ENCODE measurements at places on chromosomes 2 and 18.

DNA sequence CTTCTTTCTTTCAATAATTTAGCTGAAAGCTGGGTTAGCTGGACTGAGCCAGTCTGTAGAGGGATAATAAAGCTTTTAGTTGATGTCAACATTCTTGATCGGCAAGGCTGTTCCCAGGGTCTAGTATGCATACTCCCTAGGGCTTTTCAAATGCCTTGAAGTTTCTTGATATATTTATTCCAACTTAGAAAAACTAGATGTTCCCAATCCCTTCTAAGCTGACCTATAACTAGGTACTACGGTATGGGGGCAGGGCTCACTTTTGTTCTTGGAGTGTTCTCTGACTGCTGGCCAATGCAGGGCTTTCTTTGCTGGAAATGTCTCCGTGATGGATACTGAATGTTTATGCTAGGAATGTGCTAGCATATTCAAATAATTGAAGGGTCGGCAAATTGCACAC, 258.6 kb upstream of the TANK start:
- DNase-seq = no peak

- DNase-seq = peak; percentile 80
These were observed 51.8 kb downstream of the HS1BP3 start for GRCh38 chr2:20599001-20599600.

GRCh38 chr18:74496508-74497323, 553 bp downstream of the CNDP2 start:
- peak; percentile 71 for DNase-seq

GRCh38 chr2:9315280-9315847, 108.0 kb downstream of the ITGB1BP1 start:
- DNase-seq = no peak

DNA sequence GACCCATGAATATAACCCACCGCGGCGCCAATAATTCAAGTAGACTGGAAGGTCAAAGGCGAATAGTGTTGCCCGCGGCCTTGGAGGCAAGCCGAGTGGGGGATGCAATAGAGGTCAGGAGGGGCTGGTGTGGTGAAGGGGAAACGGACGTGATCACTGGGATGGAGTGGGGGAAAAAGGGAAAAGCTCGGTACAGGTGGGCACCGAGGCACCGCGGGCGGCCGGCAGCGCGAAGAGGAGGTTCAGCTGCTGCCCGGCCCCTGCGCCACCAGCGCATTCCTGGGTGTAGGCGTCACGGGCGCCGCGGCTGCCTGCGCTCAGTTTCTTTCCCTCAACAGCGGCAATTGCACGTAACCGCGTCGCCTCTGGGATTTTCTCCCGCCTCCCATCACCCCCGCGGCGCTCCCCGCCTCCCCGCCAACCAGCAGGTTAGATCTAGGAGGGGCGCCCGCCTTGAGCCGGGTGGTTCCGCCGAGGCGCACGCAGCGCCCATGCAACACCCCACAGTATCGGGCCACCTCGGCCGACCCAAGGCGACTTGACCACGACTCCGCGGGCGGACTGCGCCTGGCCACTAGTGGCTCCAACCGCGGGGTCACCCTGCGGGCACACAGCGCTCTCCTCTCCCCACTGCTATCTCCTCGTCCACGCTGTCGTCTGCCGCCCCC, 1.5 kb downstream of the RND3 start:
- DNase-seq = peak; percentile 25

DNA sequence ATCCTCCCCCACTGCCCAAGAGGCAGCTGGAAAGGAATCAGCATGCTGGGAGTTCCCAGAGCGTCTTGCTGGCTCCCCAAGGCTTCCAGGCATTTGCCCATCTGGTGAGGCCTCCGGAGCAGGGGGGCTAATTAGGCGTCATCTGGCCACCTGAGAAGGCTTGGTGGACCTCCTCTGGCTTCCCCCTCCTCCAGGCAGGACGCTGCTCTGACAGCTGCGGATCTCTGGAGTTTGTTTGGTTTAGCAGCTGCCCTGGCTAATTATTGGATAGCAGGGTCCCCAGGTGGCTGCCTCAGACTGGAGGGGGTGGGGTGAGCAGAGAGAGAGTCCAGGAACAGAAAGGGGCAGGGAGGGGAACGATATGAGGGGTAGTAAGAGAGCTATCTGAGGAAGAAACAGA, 425.2 kb upstream of the MEX3C start:
- DNase-seq = no peak

DNA sequence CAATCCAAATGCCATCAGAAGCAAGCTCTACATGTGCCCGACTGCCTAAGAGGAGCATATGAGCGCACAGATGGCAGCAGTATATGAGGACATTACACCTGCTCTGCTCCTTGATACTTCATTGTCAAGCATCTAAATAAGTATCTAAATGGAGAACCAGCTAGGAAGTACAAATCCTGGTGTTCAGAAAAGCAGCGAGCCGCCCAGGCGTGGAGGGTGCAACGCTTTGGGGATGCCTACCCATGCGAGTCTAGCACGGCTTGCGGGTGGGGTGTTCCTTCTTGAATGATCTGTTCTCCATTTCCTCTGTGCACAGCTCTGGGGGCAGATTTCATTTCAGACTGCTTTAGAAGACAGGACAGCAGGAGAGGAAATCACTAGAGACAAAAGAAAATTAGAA, 63.0 kb upstream of the BCL2L11 start:
- DNase-seq = no peak

GRCh38 chr2:4135765-4136164, 432.4 kb downstream of the DCDC2C start:
- DNase-seq = no peak

DNA sequence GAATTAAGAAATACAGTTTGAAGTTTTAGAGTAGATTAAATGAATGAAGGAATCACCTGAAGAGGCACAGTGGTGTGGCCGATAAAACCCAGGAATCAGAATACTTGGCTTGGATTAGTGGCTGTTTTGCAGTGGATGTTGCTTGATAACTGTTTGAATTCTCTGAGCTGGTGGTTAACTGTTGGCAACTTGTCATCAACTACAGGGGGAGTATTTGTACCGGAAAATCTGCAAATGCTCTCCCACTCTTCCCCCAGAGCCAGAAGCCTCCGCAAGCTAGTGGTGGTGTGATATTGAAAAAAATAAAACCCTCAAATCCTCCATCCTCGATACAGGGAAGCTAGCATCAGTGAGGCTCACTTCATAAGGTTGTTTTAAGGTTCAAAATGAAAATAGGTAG, 326.7 kb downstream of the DPP10 start:
- peak; percentile 71 for DNase-seq

DNA sequence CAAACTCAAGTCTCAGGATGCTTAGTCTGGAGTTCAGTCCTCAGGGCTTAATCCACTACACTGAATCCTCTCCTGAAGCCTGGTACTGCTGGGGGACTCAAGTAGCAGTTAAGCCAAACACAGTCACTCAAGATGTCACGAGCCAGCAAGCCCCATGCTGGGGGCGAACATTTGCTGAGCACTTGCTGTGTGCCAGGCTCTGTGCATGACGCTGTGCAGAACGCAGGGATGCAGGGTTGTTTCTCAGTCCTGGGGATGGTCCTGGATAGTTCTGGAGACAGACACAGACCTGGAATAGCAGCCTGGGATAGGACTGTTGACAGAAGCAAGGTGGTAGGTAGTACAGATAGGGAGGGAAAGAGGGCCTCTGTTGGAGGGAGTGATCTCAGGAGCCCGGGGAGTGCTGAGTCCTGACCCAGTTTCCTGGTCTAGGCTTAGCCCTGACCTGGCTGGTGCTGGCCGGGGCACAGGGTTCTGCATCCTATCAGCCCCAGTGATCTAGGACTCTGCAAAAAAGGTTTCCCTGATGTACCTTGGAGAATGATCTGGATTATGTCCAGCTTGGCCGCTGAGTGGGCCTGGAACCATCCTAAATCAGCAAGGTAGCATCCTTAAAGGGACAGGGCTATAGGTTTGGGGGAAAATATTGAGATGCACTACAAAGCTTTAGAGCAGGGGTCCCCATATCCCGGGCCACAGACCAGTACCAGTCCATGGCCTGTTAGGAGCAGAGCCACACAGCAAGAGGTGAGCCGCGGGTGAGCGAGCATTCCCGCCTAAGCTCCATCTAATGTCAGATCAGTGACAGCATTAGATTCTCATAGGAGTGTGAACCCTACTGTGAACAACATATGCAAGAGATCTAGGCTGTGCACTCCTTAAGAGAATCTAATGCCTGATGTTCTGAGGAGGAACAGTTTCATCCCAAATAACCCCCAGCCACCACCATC, 54.7 kb upstream of the OTOF start:
- no peak for DNase-seq

DNA sequence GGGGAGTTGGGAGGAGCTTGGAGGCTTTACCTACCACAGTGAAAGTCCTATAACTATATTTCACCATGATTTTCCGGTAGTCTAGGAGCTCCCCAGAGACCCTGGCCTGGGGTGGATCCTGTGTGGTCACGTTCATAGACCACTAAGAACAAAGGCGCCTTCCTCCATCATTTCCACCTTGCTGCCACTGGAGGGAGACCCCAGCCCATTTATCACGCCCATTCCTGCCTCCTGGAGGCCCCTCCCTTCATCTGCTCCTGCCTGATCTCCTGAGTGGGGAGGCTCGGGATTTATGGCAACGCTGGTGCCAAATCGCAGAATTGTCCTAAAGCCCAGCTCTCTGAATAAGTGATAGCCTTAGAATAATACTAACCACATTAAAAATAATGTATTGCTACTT, 507.6 kb upstream of the SPHKAP start:
- no peak for DNase-seq

GRCh38 chr2:60834270-60834717, 47.1 kb upstream of the REL start:
- DNase-seq = no peak

GRCh38 chr2:60998628-60999545, 18.6 kb upstream of the PEX13 start:
- peak; percentile 54 for DNase-seq
